ENCODE measurements at places on chromosomes 3 and 15. TPM values are rescaled to one million over a fixed set of nuclear protein-coding genes. Genes with fewer than 3 reads are reported as not detected.

Gene DAZL
- not detected for polyA plus RNA-seq

Gene LSMEM2
- polyA plus RNA-seq, result 0.17 TPM

GRCh38 chr3:54299169-54299935 is 177.0 kb downstream of the CACNA2D3 start:
- no peak for DNase-seq

GRCh38 chr3:7146529-7146928 is 285.6 kb downstream of the GRM7 start:
- no peak for DNase-seq

- no peak for DNase-seq
These were observed 1353.1 kb downstream of the ZPLD1 start for GRCh38 chr3:103787879-103788278.

GRCh38 chr3:143951351-143951971 is 20.2 kb upstream of the DIPK2A start:
- peak; percentile 46 for DNase-seq

GRCh38 chr3:129552287-129553050 is 9.5 kb downstream of the H1-8 start:
- DNase-seq, result no peak

DNA sequence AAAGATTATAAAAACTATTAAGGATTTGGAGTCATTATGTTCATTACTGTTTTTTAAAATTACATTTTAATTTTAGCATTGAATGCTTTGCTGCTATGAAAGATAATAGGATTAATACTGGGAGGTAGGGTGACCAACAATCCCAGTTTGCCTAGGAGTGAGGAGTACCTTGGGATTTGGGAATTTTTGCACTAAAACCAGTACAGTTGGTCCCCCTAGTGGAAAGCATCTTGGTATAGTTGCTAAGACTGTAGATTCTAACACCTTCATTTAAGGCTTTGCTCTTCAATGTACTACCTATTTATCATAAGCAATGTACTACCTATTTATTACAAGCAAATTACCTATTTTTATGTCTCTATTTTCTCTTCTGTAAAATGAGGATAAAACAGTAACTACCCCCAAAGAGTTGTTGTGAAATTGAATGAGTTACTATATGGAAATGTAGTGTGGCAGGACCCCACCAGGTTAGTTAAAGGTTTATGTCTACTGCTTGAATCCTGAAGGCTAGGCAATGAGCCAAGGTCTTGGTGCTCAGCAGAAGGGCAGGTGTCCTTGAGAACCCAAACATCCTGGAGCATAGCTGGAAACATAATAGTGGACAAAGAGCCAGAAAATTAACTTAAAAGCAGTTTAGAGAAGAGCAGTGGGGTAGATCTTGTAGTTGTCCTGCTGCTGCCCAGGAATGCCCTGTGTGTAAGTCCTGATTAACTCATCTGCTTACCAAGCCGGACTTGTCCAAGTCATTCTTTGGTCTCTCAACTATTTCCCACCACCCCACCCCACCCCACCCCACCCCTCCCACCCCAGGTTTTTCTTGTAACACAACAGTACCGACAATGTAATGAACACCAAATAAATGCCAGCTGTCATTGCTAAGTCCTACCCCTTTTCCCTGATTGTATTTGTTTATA is 49.2 kb upstream of the NMD3 start:
- no peak for DNase-seq

All from left lung (tissue), 14 donors.